ENCODE measurements at places on chromosomes 6 and 20.

- DNase-seq: no peak
Observed at GRCh38 chr6:14661691-14662090, 544.1 kb downstream of the CD83 start.

DNA sequence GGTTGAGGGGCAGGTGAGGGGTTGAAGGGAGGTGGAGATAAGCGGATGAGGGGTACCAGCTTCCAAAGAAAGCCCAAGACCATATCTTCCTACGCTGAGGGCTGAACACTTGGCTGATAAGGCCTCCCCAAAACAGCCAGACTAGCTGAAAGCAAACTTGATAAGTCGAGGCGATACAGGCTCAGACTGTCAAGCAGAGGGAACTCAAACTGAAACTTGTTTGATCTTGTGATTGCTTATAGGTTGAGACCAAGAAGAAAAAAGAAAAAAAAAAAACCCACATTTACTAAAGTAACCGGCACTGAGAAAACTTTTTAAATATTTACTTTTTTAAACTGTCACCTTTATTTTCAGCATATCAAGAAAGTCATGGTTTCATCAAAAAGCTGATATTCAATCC is 73.6 kb downstream of the TRERF1 start:
- DNase-seq: no peak

DNA sequence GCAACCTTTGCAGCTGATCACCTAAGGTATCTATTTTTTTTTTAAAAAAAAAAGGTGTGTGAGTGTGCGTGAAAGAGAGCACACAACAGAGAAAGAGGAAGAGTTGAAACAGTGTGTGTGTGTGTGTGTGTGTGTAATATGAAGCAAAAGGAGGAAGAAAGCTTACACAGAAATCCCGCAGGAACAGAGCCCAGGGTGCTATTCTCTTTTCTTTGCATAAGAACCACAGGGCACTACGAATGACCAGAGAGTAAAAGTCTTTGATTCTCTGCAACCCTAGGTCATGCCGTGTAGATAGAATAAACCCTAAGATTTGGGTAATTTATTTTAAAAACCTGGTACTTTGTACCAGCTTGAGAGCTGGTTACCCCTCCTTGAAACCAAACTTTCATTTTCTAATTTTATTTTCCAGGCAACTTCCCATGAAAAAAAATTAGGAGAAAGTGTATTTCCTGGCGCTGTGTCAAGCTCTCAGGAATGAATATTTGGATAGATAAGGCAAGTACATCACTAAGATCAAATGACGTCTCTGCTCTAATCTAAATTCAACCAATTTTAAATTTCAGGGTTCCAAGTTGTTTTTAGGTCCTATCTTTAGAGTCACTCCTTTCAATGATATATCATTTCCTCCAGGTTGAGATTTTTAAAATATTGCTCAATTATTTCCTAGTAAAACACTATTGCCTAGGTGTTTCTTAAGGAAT is 47.9 kb upstream of the ID4 start:
- no peak for DNase-seq

- no peak for DNase-seq
Observed at GRCh38 chr20:26214991-26215390, 518.3 kb upstream of the ZNF337 start.

GRCh38 chr6:6439778-6440177 is 119.3 kb upstream of the F13A1 start:
- DNase-seq: no peak

DNA sequence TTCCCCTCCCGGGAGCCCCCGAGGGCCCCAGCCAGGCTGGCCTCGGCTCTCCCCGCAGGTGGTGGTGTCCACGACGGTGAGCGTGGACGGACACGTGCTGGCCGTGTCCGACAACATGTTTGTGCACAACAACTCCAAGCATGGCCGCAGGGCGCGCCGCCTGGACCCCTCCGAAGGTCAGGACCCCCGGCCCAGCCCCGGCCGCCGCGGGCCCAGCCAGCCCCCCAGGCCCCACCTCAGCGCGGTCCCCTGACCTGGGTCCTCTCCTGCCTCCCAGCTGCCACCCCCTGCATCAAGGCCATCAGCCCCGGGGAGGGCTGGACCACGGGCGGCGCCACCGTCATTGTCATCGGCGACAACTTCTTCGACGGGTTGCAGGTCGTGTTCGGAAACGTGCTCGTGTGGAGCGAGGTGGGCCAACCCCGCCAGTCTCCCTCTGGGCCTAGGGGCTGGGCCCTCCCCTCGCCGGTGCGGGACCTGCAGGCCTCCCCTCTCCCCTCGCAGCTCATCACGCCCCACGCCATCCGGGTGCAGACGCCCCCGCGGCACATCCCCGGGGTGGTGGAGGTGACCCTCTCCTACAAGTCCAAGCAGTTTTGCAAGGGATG is 51.0 kb downstream of the CPXM1 start:
- no peak for DNase-seq

- DNase-seq: no peak
Observed at GRCh38 chr20:57851796-57852195, 142.0 kb upstream of the PMEPA1 start.

- DNase-seq: peak; percentile 79
Observed at GRCh38 chr6:75143191-75143590, 62.7 kb downstream of the COL12A1 start.

DNA sequence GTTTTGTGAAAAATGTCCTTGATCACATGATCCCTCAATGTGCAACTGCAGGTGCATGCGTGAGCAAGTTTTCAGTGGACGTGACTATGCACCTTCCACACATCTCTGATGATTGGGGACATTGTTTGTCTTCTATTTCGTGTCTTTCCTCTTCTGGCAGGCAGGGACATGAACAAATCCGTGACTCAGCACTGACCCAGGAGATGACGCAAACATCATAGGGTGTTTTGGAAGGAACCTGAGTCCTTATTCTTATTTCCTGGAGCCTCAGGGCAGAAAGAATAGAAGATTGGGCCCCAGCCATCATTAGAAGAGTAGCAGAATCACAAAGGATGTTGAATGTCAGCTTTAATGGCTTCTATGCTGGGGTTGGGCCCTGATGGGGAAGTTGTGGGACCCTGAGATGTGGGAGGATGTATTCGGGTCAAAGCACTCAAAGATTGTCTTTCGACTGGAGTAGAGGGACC is 11.9 kb upstream of the SIRPD start:
- DNase-seq: no peak

GRCh38 chr6:29671026-29671425 is 9.9 kb downstream of the ZFP57 start:
- no peak for DNase-seq

DNA sequence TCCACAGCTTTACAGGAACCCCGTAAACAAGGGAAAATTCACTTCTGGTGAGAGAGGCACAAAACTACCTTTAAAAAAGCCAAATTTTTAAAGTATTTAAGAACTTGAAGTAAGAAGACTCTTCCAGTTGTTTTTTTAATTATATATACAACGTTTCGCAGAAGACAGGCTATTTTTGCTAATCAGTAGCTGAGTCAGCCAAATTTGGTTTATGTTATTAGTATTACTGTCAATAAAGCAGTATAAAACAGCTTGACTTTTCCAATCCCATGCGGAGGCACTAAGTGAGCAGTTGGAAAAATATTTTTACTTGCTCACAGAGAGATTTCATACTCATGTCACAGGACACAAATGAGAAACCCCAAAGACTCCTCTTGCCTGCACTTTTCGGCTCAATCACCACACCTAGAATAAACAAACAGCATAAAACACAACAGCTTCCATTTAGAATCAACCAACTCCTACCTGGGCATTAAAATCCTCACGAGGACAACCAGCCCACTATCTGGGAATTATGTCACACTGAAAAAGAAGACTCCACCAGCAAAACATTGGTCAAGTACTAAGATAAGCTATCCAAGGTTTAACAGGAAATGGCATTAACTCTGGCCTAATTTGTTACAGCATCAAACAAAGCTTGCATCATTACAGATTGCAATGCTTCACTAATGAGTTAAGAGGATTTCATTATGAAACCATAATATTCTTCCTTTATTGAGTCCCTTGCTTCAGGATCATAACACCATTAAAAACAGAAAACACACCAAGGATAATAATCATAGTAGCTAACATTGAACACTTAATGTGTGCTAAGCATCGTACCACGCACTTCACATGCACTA is 26.3 kb downstream of the ELOVL5 start:
- no peak for DNase-seq

DNA sequence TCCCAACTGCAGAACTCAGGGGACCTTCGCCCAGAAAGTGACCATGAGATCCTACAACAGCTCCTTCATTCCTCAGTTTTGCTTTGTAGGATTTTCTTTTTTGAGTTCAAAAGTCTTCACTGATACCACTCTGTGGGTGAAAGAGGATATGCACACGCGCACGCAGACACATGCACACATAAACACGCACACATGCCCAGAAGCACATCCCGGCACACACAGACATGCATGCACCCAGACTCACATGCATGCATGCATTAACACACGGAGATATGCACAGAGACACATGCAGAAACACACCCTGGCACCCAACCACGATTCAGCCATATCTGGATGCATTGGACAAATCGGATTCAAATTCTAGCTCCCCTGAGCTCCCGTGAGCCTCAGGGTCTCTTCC is 36.4 kb downstream of the ANKRD60 start:
- DNase-seq: no peak

DNA sequence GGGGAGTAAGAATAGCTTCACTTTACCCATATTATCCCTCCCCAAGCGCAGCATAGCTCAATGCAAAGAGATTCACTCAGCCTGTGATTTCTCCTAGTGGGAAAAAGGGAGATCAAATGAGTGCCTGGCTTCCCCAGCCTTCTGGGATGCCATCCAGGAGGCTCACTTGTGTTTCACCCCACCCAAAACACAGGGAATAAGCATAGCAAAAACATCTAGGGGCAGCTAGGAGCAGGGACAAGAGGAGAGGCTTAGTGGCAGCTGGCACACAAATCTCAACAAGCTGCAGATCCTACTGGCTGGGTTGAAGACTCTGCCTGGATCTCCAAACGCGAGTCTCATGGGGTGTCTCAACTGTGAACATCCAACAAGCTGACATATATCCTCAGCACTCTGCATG is 715.8 kb downstream of the RNF144B start:
- no peak for DNase-seq

DNA sequence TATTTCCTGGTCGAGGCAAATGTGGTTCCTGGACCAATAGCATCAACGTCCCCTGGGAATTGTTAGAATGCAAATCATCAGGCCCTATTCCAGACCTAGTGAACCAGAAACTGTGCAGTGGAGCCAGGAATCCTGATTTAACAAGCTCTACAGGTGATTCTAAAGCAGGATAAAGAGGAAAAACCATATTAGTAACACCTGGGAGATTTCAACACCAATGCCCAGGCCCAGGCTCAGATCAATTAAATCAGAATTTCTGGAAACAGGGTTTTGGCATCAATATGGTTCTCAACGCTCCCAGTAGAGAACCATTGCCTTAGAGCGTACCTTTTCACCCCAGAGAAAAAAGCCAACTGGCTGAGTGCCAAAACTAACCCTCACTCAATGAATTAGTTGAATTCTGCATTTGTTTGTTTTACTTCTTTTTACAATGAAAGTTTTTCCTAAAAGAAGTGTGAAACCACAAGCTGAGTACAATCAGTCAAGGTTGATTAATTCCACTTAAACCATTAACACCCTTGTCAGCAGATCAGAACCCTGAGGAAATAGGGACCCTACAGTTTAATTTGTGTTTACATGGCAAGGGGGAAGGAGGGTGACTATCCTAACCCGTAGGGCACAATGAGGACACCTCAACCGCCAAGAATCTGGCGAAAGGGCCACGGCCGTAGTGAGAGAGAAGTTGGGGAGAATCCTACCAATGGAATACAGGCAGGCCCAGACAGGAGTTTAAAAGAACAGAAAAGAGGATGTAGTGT is 34.9 kb upstream of the LOC128125822 start:
- DNase-seq: no peak

- DNase-seq: no peak
Observed at GRCh38 chr6:163863565-163863964, 449.0 kb downstream of the QKI start.

DNA sequence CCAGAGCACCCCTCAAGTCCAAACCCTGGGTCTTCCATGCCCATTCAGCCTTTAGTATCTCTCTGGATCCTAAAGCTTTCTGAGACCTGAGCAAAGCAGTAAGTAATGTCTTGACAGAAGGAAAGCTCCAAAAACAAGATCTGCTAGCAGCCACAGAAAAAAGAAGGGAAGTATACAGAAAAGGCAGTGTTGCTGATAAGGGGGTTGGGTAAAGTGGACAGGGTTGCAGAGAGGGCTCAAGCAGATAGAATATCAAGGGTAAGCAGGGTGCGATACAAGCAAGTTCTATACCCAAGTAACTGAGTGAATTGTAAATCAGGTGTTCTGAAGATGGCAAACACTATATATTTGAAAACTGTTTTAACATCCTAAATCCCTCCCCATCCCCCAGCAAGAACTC is 113.4 kb upstream of the CARMIL1 start:
- no peak for DNase-seq
